ENCODE measurements at places on chromosomes 6 and 20.
A peak's percentile ranks its signal among the peaks of the same experiment; 100 is the strongest.

DNA sequence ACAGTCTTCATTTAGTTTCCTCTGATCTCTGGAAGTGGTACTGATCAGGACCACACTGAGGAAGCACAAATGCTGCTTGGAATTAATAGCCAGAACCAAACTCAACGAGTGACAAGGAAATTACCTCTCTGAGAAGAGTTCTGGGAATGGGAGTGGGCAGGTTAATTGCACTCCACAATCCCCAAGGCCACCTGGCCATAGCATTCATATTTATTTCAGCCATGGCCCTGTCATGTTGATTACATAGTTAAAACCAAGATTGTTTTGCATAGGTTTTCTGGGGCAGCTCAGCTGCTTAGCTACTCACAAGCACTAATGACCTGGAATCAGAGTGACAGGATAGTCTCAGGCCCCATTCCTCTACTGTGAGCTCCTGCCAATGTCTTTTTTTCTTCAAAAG, 230.2 kb upstream of the RIMS1 start:
- DNase-seq, result no peak

- no peak for DNase-seq
Measured at GRCh38 chr6:21046276-21046675, 512.0 kb downstream of the CDKAL1 start.

DNA sequence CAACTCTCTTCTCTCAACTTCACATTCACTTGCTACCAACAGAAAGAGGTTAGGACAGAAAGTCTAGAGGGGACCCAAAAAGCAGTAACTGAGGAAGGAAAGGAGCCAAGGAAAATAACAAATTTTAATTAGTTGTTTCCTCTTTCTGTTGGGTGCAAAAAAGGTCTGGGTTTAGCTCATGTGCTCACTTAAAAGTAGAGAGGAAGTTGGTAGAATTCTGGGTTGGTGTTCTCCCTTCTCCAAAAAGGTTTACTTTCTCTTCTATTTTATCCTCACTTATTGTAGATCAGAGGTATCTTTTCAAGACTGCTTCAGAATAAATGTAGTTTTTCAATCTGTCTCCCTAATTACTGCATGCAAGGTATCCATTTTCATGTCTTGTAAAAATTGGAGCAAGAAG, 42.8 kb downstream of the MAP3K7 start:
- no peak for DNase-seq

DNA sequence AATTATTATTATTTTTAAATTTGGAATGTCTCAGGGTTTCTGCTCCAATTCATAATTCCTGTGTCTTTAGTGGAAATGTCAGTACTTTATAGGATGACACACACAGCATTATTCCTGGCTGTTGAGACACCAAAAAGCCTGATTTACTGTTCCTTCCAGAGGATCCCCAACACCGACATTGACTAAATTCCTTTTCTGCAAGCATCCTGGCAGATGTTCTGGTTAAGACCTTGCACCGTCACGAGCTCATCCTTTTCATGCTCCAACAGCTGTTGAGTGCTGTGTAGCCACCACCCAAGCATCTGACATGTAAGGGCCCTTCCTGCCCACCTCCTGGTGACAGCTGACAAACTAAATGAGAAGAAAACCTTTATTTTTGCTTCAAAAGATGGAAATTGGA, 284.3 kb upstream of the SULF2 start:
- DNase-seq, result no peak

DNA sequence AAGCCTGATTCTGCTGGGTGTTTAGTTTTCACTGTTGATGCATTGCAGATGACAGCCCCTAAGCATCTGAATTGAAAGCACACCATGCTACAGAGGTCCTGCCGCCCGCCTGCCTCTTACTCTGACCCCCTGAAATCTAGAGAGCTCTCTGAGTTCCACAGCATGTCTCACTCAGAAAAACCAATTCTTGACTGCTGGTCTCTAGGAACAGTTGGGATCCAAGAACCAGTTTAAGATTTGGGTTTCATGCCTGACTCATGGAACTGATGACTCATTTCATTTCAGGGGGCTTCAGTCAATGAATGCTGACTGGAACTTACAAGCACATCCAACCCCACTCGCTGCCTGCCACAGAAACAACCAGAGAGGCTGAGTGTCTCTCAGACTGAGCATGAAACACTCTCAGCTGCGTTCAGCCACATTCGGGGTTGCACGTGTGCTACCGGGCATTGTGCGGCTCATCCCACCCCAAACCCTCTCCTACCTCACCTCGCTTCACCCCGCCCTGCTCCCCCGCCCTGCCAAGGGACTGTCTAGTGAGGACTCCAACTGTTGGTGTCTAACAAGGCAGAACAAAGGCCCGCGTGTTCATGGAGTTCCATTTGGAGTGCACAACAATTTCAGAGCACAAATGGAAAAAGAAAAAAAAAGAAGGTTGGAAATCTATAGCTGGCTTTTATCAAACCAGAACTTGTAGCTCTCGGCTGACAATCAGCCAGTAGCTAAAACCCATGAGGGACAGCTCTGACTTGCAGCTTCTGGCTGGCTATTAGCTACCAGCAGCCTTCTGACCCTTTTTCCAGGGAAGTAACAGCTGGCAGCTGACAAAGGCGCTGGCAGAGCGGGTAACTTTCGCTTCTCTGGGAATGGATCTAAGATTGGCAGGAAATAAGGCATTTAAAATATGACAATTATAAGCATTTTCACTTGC, 20.0 kb upstream of the TRAF3IP2 start:
- no peak for DNase-seq

- DNase-seq, result no peak
Measured at GRCh38 chr6:158860279-158860865, 41.2 kb upstream of the EZR start.

- DNase-seq, result no peak
Measured at GRCh38 chr6:158042245-158042798, 60.7 kb downstream of the SYNJ2 start.

DNA sequence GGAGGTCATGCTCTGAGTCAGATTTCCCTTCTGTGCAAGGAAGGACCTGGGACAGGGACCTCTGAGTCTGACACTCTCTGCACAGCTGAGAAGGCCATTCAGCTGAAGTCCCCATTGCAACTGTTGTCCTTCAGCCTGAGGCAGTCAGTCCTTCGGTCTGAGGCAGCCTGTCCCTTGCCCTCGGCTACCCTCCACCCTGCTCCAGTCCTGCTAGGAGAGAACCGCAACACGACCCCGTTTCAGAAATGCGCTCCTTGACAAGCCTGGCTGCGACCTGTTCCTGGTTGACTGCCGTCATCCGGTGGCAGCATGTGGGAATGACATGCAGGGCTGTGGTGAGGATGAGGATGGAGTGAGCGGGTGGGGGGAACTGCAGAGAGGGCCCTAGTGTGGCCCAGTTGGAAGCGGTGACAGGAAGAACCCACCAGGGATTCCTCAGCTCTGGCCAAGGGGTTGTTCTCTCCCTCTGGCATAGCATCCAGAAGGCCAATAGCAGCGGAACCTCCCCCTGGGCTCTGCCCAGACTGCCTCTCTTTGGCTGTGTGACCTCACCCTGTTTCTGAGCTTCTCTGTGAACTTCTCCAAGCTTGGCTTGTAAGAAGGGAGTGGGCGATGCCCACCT, 40.3 kb upstream of the ANGPT4 start:
- DNase-seq, result peak; percentile 57

DNA sequence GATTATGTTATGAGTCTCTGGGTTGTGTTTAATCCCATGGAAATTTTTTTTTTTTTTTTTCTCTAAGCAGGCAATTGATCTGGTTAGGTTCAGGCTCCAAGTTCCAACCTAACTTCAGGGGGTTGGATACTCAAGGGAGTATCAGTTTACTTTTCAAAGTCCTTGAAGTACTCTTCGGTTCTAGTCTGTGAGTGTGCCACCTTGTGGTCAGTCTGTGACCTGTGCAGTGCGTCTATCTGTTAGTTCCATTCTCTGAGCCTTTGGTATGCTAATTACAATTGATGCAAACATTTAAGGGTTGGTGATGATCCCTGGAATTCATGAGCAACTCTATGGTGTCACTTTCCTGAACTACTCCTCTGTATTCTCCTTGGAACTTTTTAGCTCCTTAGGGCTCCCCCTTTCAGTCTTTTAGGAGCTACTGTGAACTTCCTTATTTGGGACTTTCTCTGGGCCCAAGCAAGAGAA, 342.0 kb downstream of the SOX4 start:
- DNase-seq, result no peak

GRCh38 chr6:170107606-170108222, 183.2 kb downstream of the DLL1 start:
- no peak for DNase-seq

GRCh38 chr20:2984028-2984501, 59.4 kb upstream of the GNRH2 start:
- no peak for DNase-seq

GRCh38 chr20:63102721-63103375, 96.1 kb upstream of the BHLHE23 start:
- DNase-seq, result peak; percentile 48

- no peak for DNase-seq
Measured at GRCh38 chr20:8375898-8376297, 243.8 kb downstream of the PLCB1 start.

DNA sequence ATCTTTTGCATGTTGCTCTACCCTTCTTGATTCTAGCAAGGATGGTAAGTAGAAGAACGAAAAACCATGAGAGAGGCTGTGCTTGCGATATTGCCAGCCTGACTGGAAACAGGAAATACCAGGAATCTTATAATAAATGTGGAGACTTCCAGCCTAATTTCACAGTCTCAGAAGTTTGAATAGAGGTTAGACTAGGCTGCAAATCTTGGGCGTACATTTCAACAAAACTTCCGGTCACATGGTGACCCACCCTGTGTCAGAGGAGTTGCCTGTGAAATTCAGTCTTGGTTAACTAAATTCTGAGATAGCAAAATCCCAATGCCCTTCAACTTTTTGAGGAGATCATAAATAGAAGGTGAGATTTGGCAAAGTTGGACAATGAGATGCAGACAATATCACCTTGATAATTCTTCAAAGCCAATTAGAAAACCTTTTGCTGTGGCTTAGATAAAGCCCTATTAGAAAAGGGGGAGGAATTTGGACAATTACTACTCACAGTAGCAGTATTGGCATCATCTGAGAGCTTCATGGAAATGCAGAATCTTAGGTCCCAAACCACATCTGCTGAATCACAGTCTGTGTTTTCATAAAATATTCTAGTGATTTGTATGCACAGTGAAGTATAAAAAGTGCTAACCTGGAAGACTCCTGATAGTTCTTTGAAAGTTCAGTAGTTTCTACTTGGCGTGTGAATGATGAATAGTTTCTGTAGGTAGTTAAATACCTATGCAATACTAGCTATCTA, 262.0 kb upstream of the JAG1 start:
- DNase-seq, result no peak

GRCh38 chr6:117149324-117149723, 116.0 kb upstream of the VGLL2 start:
- no peak for DNase-seq

GRCh38 chr6:86357877-86358276, 579.5 kb upstream of the HTR1E start:
- DNase-seq, result no peak

DNA sequence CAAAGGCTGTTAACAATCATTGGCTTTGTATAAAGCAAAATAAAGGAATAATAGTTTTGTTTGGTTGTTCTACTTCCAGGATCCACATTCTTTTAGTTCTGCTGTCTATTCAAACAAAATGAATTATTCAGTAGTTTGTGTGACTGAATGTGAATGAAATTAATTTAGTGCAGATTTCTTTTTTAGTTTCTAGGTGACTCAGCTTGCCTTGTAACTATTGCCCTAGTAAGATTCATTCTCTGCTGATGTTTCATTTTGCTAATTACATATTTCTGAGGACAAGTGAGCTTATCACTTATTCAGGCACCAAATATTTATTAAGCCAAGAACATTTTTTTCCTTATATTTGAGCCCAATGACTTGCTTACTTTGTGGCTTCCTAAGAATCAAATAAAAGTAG, 46.5 kb upstream of the RIPOR2 start:
- no peak for DNase-seq

- no peak for DNase-seq
Measured at GRCh38 chr6:79170959-79171358, 63.5 kb downstream of the HMGN3 start.

DNA sequence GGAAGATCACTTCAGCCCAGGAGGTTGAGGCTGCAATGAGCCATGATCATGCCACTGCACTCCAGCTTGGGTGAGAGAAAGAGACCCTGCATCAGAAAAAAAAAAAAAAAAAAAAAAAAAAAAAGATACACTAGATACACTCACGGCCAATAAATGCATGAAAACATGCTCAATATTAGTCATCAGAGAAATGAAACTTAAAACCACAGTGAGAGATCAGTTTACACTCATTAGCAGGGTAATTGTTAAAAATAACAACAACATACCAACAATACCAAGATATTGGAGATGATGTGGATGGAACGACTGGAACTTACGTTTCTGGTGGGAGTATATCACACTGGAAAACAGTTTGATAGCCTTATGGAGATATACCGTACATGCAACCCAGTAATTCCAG, 29.9 kb downstream of the HS3ST5 start:
- DNase-seq, result no peak

DNA sequence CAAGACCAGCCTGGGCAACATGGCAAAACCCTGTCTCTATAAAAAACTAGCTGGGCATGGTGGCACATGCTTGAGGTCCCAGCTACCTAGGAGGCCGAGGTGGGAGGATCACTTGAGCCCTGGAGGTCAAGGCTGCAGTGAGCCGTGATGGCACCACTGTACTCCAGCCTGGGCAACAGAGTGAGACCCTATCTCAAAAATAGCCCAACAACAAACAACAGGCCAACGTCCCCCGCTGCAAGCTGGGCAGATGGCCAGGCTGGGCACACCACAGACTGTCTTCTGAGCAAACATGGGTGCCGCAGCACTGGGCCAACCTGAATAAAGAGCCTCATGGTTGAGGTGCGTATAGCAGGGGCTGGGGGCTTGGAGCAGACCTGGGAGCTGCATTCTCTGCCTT, 46.6 kb upstream of the SRF start:
- no peak for DNase-seq

- DNase-seq, result no peak
Measured at GRCh38 chr6:27700337-27700736, 211.9 kb downstream of the OR2B2 start.

GRCh38 chr6:72950114-72950860, 275.0 kb downstream of the KHDC1L start:
- DNase-seq, result no peak

DNA sequence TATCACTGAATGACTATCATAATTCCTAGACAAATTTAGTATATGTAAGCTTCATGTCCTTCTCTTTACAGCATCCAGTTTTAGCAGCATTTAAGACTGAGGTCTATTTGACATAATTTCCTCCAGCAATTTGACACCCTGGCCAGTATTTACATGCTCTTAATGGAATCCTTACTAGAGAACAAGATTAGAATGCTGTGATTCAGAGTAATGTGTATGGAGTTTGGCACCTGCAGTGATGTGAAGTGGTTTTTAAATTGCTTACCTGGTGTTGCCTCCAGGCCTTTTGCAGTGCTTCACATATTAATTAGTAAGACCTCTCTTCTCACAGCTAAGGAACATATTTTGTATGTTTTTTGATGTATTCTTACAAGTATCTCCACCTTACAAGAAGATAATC, 9.8 kb downstream of the NKX2-4 start:
- DNase-seq, result no peak

GRCh38 chr6:169766232-169766631, 14.8 kb downstream of the ERMARD start:
- no peak for DNase-seq

GRCh38 chr6:71248306-71248765, 40.3 kb upstream of the OGFRL1 start:
- DNase-seq, result no peak
